GF-D8 (cell line): ENCODE measurements at places on chromosomes 13 and 19.
A peak's percentile ranks its signal among the peaks of the same experiment; 100 is the strongest.

GRCh38 chr19:33796164-33796875 lies at the start of gene KCTD15:
KCTD15 (plus strand) TSS chr19:33796870; CDS start chr19:33800455, 3,585 bp downstream.
- no peak for DNase-seq

GRCh38 chr19:3670796-3671679 lies 29.2 kb downstream of the PIP5K1C start:
- no peak for DNase-seq

- no peak for DNase-seq
These were observed 52.9 kb downstream of the NDFIP2 start for GRCh38 chr13:79533781-79534400.

DNA sequence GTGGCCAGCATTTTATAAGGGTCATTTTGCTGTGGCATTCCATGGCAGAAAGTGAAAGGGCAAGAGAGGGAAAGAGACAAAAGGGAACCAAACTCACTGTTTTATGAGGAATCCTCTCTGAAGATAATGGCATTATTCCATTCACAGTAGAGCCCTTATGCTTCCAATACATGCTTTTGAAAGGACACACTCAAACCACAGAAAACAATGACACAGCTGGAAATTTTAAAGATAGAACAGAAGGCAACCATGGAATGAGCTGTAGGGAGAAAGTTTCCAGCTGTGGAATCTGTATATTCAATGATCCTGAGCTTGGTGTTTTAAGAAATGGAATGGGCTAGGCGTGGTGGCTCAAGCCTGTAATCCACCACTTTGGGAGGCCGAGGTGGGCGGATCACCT lies 677.4 kb downstream of the SLITRK1 start:
- DNase-seq: no peak

GRCh38 chr19:35716801-35717664 lies 770 bp upstream of the KMT2B start:
- DNase-seq: peak; percentile 92

GRCh38 chr13:21111546-21111945 lies 50.2 kb upstream of the LATS2 start:
- DNase-seq: no peak

DNA sequence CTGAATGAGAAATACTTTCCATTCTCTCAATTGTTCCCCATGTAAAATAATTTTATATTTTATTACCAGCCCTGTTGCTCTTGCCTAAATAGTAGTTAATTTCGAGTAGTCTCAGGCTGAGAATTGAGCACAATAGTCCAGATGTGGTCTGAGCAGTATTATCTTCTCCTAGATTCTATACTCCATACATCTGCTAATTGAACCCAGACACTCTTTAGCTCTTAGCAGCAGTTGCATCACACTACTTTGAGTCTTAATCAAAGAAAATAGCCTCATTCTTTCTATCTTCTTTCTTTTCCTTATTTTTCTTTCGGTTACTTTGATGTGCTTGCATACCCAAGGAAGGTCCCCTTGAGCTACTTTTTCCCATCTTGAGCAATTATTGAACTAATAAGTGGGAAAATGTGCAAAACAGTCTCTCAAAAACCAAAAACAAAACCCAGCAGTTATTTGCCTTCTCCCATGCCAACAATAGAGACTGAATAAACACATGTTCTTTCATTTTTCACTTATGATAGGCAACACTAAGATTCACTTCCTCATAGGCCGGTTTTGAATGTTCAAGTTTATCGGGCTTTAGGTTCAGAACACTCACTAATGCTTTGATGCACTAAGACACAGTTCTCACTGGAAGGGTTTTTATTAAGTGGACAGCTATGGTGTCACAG lies 204.5 kb downstream of the POU4F1 start:
- DNase-seq: no peak

GRCh38 chr13:32737111-32737571 lies 150.9 kb downstream of the PDS5B start:
- no peak for DNase-seq

- no peak for DNase-seq
These were observed 55.0 kb upstream of the ADGRE1 start for GRCh38 chr19:6832412-6832811.

GRCh38 chr19:45144431-45145269 lies 16.1 kb downstream of the NKPD1 start:
- no peak for DNase-seq

DNA sequence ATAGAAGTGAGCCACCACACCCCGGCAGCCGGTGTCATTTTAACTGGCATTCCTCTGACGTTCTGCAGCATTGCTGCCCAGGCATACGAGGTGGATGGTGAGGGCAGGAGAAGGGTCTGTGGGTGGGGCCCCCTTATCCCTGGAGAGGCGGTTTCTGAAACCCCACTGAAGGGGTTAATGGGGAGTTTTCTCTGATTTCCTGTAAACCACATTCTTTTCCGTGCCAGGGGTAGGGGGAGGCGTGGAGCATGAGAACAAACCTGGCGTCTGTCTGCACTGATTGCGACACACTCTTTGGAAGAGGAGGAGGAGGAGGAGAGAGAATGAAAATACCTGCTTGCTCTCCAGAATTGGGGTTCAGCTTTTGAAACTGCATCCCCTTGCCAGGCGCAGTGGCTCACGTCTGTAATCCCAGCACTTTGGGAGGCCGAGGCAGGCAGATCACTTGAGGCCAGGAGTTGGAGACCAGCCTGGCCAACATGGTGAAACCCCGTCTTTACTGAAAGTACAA lies 2.7 kb upstream of the C3 start:
- DNase-seq: no peak

DNA sequence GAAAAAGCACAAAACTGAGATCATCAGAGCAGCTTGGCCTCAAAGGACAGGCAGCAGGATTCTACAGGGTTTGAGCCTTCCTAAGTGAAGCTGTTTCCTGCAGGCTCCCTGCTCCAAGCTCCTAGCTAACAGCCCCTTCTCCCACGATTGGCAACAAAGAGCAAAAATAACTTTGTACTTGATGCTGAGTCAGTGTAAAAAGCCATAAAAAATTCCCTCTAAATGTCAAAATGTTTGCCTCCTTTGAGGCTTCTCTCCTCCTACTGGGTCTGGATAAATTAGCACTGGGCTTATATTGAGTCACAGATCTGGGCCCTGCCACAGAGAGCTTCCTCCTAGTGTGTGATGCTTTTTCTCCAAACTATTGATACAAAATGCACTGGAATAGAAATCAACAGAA lies 153.3 kb downstream of the TNFRSF19 start:
- no peak for DNase-seq
